ENCODE measurements at places on chromosomes 3 and 15. TPM values are rescaled to one million over a fixed set of nuclear protein-coding genes. Genes with fewer than 3 reads are reported as not detected.

Gene CCDC13
- 1.2 TPM for total RNA-seq

Gene ITGA11
- 0.17 TPM for total RNA-seq

GRCh38 chr3:101703169-101703568 is 16.7 kb upstream of the RPL24 start:
- DNase-seq = no peak

DNA sequence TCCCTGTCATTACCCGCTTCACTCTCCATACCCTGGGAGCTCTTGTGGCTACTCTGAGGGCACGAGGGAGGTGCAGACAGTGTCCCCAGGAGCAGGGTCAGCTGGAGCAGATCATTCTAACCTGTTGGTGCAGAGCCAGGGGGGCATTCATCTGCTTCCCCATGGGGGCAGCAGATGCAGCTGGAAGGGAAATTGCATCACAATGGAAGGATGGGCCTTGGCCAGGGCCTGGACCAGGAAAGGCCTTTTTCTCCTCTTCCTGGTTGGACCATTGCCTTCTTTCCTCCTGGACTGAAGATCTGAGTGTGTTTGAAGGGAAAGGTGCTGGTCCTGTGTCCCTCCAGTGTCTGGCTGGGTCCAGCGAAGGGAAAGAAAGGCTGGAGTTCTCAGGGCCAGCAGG is 55.7 kb downstream of the EPHB1 start:
- no peak for DNase-seq

GRCh38 chr3:15936312-15936711 is 138.5 kb upstream of the ANKRD28 start:
- no peak for DNase-seq

DNA sequence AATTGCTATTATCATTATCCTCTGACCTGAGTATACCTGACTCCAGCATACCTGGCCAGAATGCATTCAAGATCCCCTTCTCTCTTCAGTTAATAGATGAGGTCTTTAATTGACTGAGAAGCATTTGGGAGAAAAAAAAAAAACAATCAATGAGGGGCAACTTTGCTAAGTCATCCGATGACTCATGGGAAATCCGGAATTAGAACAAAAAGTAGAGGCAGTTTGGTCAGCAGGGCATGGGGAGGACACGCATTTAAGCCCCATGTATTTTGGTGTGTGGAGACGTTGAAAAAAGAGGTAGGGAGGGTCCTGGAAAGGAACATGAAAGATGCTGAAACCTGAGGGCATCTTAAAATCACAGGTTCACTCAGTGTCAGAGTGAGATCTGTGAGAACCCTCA is 256.2 kb downstream of the RORA start:
- DNase-seq = no peak

DNA sequence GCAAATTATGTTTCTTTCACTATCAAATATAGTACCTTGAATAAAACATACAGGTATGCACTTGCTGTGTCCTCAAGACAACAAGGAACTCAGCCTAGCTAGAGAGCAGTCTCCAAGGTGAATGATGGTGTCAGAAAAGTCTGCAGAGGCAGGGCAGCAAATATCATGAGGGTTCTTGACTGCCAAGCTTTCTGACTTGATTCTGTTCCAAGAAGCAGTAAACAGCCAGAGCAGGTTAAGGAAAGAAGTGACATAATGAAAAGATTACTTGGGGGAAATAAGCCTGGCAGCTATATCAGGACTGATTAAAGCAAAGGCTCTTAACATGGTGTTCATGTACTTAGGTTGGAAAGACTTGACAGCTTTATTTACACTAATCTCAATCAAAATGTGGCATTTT is 192.2 kb upstream of the GADL1 start:
- DNase-seq = no peak

- no peak for DNase-seq
These were observed 9.9 kb upstream of the UBL7 start for GRCh38 chr15:74470631-74471395.

DNA sequence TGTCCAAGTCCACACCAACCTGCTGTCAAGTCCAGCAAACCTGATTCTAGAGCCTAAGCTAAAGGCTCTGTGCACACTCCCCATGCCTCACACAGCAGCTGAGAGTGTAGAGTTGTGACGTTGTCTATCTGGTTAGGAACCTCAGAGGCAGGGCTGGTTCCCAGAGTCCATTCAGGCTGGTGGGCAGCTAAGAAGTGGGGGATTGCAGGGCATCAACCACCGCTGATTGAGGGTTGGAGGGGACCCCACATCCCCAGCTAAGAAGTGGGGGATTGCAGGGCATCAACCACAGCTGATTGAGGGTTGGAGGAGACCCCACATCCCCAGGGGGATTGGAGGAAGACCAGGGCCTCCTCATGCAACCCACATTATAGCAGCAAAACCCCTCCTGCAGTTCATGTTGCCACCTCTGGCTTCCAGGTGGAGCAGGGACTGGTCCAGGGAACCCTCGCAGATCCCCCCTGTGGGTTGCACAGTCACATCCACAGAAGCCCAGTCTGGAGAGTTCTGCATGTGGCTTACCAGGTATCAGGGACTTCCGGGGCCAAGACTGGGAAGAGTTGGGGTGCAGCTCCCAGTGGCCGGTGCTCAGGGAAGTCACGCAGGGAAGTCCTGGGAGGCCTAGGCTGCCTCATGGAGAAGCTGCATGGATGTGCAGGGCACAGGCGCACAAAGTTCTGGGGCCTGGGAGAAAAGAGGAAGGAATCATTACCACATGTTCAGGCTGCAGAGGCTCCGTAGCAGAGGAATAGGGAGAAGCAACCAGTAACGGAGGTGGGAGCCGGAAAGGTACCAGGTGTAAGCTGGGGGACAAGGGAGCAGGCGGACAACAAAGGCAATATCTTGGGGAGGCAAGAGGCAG is 71.4 kb upstream of the PCSK6 start:
- DNase-seq = no peak

DNA sequence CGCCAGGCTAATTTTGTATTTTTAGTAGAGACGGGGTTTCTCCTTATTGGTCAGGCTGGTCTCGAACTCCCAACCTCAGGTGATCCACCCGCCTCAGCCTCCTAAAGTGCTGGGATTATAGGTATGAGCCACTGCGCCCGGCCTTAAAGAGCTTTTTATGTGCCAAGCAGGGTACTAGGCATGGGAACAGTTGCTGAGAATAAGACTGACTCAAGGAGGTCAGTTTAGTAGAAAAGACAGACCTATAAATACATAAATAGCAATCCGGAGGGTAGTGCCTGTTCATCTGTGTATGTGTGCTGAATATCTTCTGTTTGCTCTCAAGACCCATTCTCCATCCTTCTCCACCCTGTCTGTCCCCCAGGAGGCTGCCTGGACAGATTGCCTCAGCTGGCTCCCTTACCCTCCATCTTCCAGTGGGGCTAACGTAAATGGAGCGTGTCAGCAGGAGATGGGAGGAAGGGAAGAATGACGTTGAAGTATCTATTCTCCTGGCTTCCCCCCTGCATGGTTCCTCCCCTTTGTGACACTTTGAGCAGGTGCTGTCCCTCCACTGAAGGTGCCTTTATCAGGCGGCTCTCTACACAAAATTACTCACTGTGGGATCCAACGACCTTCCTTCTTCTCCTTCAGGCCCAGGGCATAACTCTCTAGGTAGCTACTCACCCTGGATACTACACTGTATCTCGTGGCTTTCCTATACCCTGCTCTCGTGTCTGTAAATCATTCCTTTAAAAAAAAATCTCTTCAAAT is 31.1 kb downstream of the FBXO40 start:
- no peak for DNase-seq

GRCh38 chr3:123186695-123187094 is 15.0 kb upstream of the SEC22A start:
- DNase-seq = no peak

- DNase-seq = no peak
These were observed 72.8 kb upstream of the CTNNB1 start for GRCh38 chr3:41126472-41126871.

GRCh38 chr3:157418104-157418503 is 18.5 kb upstream of the PTX3 start:
- no peak for DNase-seq

DNA sequence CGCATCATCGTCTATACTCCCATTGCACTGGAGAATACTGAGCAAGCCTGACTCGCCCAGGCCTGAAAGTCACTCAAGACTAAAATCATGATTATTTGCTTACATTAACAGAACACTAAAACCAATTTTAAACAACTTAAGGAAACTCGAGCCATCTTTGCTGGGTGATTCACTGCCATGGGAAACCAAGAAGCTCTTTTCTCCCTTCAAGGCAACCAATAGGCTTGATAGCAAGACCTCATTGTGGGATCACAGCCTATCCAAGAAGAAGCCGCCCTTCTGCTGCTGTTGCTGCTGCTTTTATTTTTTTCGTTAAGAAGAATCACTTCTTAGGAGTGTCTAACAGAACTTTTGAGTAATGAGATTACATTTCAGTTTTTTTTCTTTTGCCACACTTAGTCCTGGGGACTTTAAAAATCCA is 479.4 kb downstream of the FOXP1 start:
- no peak for DNase-seq

GRCh38 chr3:164673738-164674137 is 404.6 kb downstream of the SI start:
- DNase-seq = no peak

DNA sequence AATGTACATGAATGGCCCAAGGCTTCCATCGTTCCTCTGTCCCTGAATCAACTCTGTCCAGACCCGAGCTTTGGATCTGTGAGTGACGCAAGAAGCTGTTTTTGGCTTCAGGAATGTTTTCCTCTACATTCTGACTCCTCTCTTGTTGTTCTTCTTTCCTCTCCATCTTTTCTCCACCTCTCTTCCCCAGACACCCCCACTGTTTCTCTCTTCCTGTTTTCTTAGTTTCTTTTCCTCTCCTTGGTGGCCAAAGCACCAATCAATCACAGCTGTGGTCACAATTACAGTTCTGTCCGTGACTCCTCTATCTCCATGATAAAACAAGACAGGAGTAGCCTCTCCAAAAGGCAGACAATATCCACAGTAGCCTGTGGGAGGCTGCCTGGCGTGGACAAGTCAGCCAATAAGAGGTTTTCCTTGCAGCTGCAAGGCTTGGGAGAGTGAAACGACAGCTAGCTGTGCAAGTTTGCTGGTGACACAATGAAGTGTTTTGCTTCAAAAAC is 4.9 kb upstream of the TMEM212 start:
- DNase-seq = no peak

Gene LRRC34
- total RNA-seq = 0.38 TPM

All from natural killer cell treated with Interleukin-12 subunit alpha and Interleukin-12 subunit beta and Interleukin-15 and Interleukin-18, amount 100 ng/mL, for 72 hours (primary cell).